ENCODE measurements at places on chromosomes 7 and 10.

DNA sequence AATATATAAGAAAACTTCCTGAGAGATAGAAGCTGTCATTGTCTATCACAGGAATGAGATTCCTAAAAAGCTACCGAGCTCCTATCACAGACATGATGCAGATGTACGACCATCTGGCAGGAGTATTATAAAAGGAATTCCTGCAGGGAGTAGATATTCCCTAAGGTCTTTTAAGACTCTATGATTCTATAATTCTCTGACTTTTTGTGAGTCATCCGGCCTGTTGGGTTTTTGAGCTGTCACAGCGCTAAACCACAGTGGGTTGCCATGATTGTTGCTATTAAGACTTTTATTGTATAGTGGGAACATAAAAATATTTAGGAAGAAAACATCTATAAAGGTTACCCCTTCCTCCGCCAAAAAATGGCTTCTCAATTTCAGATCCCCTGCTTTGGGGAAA, 223.4 kb downstream of the BMPER start:
- no peak for DNase-seq

- no peak for DNase-seq
These were observed 5.7 kb downstream of the KIAA1549 start for GRCh38 chr7:138975343-138976104.

- no peak for DNase-seq
These were observed 4.0 kb upstream of the ADIRF start for GRCh38 chr10:86964061-86964846.

DNA sequence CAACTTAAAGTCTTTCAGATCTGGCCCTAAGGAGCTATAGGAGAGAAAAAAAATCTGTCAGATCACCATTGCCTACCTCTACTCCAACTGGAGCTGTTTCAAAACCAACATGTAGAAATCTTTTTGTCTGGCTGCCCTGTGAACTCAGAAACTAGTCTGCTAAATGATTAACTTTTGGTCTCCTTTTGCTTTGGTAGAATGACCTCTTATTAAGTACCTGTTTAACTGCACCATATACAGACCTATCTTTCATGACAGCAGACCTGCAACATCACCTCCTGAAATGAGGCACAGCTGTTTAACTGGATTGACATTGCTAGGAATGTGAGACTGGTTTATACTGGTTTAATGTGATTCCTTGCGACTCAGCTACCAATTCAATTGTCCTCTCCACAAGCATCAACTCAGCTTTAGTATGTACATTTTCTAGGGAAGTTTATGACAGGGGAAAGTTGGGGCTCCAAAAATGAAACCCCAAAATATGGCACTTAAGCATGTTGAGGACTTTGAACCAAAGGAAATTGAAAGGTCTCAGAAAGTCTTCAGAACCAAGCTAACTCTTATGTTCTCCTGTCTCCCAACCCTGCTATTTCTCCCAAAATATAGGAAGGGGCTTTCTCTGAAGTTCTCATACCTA, 1.8 kb downstream of the CYP3A43 start:
- DNase-seq, result no peak

GRCh38 chr10:69908124-69908523, 106.4 kb downstream of the COL13A1 start:
- DNase-seq, result no peak

DNA sequence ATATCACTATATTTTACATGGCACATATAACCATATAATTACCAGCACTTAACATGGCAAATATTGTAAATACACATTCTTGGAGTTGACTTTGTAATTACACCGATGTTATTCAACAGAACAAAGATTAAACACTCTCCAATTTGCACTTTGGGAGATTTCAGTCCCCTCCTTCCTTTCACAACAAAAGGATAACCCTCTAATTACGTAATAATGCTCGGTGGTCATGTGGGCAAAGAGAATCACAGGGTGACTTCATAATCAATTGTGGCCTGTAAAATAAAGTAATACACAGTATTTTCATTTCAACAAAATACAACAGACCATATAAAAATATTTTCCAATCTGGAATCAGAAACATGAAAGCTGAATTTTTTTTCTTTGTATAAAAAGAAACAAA, 73.2 kb downstream of the RHOBTB1 start:
- no peak for DNase-seq

GRCh38 chr10:103585011-103585405, 91.5 kb downstream of the NEURL1 start:
- no peak for DNase-seq

GRCh38 chr10:34723750-34724149, 91.3 kb downstream of the PARD3 start:
- DNase-seq, result no peak

GRCh38 chr10:132939957-132940790, 2.2 kb downstream of the CFAP46 start:
- DNase-seq, result no peak

DNA sequence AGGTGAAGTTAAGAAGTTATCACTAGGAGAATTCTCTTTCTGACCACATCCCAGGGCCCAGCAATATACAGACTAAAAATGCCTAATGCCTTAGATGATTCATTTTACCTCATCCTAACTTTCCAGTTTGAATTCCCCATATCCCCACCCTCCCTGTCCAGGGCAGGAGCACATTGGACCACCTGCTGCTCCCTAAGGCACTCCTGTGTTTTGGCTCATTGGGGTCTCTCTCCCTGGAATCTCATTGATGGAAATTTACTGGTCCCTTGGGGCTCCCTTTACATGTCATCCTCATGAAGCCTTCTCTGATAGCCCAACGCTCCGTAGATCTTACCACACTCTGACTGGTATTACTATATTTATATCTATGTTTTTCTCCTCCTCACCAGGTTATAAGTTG, 2.7 kb downstream of the IL2RA start:
- DNase-seq, result no peak

DNA sequence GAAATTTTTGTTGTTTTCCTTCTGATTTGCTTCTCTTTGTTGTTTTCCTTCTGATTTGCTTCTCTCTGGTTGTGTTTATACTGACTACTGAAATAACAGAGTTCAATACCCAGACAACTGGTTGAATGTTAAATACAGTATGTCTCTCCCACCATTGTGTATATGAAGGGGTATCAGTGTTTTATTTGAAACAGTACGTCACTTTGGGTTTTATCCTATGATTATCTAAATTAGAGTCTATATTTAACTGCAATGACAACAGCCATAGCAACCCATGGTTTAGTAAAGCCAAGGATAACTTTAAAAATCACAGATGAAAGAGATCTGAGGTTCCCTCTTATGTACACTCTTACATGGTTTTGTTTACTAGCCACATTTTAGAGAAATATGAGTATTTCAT, 141.3 kb downstream of the GNAT3 start:
- DNase-seq, result no peak

GRCh38 chr7:80848841-80849240, 70.0 kb downstream of the SEMA3C start:
- no peak for DNase-seq

- DNase-seq, result no peak
These were observed 105.7 kb downstream of the HOXA1 start for GRCh38 chr7:26989897-26990670.

DNA sequence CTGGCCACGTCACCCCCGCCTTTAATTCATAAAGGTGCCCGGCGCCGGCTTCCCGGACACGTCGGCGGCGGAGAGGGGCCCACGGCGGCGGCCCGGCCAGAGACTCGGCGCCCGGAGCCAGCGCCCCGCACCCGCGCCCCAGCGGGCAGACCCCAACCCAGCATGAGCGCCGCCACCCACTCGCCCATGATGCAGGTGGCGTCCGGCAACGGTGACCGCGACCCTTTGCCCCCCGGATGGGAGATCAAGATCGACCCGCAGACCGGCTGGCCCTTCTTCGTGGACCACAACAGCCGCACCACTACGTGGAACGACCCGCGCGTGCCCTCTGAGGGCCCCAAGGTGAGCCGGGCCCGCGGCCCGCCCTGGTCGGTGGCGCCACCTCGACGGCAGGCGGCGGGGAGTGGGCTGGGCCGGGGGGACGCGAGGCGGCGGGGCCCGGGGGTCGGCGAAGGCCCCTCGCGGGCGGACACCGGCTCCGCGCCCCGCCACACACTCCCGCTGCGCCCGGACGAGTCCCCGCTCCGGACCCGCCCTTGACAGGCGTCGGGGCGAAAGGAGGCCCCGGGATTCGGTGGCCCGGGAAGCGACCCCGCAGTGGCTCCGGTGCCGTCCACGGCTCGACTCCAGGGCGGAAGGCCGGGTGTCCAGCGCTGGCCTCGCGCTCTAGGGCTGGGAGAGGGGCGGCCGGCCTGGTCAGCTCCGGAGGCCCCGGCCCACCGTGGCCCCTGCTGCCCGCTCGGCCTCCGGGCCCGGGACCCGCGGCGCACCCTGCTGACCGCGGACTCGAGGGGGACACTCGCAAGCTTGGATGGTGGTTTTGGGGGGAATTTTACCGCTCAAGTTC, 557 bp downstream of the BAG3 start:
- DNase-seq, result no peak

DNA sequence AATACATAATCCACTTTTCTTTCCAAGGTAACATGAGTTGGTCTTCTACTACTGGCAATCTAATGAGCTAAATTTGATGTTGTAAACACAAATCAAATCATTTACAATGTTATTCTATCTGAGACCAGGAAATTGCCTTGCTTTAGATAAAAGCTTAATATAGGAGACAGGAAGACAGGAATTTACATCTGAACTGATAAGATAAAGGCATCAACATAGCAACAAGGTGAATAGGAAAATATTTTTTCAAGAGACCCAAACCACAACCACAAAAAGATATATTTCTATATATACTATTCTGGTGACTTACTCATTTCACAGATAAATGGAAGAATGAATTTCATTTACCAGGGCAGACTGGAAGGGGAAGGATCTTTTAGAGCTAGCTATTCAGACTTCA, 46.3 kb upstream of the CALCR start:
- DNase-seq, result no peak

- no peak for DNase-seq
These were observed 64.5 kb downstream of the HIF1AN start for GRCh38 chr10:100600218-100600617.

DNA sequence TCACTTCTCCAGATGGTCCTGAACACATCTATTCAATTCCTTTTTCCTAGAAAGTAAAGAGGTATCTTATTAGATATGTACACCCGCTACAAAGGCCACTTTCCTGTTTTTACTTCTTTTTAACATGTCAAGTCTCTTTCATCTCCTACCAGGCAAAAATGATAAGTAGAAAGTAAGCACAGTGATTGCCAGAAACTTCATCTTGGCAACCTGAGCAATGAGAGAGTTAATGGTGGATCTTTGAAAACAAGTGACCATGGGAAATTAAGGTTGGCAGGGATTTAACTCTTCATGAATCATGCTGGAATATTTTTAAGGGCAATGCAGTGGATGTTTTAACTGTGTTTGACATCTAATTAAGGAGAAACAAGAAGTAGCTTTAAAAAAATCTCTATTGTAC, 2.7 kb downstream of the SEMA3A start:
- no peak for DNase-seq

- no peak for DNase-seq
These were observed 44.5 kb downstream of the TECTB start for GRCh38 chr10:112327678-112328077.

GRCh38 chr10:79417731-79418130, 27.7 kb downstream of the ZCCHC24 start:
- no peak for DNase-seq

GRCh38 chr7:47180516-47180826, 401.4 kb downstream of the TNS3 start:
- DNase-seq, result no peak

DNA sequence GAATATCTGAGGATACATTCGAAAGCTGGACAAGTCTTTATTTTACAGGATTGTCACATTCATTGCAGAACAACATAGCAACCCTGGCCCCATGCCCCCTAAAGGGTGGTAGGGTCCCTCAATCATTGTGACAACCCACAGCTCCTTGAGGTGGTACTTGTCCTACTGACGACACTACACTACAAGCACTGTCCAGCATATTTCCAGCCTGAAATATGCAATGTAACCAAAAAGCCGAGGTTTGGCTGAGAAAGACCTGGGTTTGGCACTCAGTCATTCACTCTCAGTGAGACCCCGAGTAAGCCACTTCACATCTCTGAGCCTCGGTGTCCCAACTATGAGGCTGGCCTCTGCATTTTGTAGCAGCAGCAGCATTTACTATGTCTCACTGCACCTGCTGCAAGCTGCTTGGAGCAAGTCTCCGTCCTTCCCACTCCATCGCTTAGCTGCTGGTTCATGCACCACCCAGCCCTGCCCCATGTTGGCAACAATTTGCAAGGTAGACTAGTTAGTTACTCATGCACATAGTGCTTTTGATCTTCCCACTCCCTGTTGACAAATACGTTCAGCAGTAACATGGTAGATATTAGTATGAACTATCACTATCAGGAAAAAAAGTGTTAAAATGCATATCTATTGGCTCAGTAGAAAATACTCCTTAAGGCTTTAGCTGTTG, 43.6 kb upstream of the TNPO3 start:
- no peak for DNase-seq

DNA sequence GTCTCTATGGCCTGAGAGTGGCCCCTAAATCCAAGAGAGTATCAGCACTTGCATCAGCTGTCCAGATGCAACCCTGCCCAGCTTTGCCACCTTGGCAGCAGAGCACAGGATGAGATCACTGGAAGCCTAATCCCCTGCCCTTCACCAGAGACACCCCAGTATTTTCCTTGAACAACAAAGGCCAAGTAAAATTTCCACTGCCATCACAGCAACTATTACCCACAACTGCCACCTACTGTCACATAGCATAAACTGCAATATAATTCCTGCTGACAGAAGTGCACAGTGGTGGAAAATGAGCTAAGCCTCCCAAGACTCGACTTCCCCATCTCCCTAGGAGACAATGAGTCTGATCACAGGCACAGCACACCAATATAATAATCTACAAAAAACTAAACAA, 462.8 kb upstream of the ZWINT start:
- no peak for DNase-seq

GRCh38 chr7:100091411-100092181, 2.8 kb downstream of the COPS6 start:
- no peak for DNase-seq

DNA sequence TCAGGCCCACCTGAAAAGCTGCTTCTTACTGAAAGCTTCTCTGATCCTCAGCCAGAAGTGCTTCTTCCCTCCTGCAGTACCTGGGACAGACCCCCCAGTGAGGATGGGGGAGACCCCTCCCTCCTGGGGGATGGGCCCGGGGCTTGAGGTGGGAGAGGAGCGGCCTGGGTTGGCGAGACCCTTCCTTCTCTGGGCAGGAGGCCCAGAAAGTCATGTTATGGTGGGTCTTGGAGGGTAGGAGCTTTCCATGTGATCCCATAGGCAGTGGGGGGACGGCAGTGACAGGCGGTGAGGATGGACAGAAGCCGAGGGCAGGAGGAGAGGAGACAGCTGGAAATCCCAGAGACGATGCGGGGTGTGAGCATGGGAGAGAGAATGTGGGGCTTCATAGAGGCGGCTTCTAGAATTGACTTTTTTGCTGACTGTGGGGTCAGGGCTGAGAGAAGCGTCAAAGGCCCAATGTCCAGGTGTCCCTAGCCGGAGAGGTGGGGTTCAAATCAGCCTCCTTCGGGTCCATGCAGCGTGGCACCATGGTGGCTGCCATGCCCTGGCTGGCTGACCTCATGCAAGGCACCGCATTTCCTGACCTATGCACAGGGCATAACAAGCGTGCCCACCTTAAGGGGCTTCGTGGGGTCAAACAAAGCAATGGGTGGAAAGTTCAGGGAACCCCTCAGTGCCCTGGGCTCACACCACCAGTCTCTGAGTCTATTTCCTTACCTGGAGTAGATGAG, 154.0 kb downstream of the UBE2H start:
- DNase-seq, result no peak
